IMR-90 (cell line): ENCODE measurements at places on chromosomes 6 and 20. TPM values are rescaled to one million over a fixed set of nuclear protein-coding genes. Genes with fewer than 3 reads are reported as not detected.

DNA sequence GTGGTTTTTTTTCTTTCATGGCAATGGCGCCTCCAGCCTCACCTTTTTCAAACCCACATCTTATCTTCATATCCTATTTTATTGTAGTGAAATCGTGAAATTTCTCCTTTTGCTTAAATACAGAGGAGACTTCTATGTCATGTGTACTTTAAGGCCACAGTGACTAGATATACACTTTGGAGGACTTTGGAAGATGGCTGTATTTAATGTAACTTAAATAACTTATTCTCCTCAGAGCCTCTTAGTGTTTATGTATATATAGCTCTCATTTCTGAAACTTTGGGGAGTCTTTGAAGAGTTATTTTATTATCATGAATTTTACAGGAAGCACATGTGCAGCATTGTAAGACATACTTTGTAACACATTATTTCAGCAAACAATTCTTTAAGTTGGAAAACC, 968 bp downstream of the LAMA2 start:
- DNase-seq, result no peak

DNA sequence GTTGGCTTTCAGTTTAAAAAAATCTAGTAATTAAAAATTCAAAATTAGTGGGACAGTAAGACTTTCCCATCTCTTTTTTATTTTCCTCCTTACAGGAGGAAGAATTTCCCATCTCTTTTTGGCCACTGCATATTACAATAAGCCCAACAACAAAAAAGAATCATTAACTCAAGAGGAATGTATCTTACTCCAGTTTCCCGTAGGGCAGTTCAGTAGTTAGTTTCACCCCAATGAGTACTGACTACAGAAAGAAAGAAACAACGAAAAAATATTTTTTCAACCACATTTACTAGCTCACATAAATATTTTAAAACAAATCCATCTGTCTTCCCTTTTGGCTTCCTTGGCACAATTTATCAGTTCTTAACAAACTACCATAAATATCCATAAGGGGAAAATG, 14.9 kb upstream of the BLOC1S5 start:
- no peak for DNase-seq

DNA sequence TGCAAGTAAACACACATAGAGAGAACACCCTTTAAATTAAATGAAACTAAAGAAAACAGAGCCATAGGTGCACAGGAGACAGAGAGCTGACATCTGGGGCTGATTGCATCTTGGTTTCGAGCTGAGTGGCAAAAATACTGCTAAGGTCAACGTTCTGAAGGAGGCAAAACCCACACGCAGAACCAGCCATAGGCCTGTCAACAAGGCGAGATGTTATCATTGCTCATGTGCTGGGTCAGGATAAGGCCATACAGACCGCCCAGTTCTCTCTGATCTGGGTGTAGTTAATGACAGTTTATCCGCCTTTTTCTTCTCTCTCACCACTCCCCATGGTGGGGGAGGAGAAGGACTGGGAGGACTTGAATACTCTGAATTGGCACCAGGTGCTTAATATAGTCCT, 4.5 kb upstream of the FAM110A start:
- no peak for DNase-seq

GRCh38 chr6:18392346-18392877, 5.3 kb downstream of the RNF144B start:
- no peak for DNase-seq

- no peak for DNase-seq
Observed at GRCh38 chr6:141726248-141726647, 406.5 kb upstream of the GJE1 start.

DNA sequence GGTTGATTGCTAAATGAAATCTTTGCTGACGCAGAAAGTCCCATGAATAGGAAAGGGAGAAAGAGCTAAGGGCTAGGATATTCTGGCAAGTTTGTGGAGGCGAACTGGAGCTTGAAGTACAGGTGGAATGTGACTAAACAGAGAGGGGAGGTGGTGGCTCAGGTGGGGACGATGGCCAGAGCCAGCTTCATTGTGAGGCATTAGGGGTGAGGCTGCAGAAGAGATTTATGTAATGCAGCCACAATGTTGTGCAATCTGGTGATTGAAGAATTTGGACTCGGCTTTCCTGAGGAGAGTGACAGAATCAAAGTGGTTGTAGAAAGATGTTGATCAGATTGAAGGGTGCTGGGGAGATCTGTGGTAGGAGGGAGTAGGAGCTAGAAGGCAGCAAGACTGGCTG, 42.9 kb upstream of the SPACA1 start:
- no peak for DNase-seq

DNA sequence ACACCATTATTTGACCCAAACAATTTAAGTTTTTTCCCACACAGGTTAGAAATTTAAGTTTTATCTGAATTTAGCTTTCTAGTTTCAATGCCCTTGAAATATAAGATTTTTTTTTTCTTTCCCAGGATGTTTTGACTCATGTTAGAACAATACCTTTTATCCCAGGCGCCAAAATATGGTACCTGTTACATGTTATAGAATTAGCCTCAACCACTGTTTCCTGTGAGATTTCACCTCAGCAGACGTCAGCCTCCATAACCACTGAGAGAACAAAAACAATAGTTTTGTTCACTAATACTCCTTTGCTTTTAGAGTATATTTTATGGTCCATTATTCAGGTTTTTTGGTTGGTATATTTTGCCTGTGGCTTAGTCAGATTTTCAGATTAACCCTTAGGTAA, 302.9 kb downstream of the CDKAL1 start:
- no peak for DNase-seq

DNA sequence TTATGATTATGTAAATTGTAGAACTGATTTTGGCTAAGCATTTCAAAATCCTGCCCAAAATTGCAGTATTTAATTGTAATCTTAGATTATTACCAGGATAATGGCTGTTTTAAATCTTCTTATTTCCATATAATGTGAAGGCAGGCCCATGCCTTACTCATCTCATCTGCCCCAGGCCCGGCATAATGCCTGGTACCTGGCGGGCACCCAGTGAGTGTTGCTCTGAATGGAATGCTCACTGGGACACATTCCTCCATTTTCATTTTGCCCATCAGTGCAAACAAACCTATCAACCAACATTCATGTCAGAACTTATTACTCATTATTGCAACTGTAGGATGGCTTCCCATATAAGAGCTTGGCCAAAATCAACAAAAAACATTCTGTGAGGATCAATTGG, 22.8 kb downstream of the SAMD5 start:
- DNase-seq, result no peak

DNA sequence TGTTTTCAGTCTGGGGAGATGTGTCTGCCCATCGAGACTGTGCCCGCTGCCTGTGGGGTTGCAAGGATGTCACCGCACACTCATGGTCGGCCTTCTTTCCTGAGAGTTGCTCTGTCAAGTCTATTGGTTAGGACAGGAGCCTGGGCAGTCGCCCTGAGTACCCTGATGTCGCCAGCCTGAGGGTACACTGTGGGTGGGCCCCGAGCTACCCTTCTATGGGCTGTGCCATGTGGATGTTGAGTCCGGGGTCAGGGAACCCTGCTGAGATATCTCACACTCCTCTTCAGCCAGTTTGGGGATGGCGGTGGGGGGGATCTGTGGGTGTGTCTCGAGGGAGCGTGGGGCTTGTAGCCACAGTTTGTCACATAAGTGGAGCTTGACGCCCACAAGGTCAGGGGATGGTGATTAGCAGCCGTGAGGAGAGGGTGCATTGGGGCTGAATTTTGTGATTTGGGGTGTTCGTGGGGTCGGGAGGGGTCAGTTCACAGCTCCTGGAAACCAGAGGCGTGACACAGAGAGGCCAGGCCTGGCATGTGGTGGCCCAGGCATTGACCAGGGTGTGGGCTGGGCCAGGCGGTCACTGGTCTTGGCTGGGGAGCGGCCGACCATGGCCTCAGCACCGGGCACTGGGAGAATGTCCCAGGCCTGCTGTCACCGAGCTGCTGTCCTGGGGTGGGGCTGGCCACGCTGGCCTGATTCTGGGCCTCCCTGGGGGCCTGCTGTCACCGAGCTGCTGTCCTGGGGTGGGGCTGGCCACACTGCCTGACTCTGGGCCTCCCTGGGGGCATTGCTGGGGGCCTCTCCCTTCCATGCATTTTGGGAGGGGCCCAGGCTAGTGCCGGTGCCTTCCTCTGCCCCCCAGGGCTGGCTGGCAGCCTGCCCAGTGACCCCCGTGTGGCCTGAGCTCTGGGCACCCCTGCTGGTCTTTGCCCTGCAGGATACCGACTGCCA, 1.6 kb upstream of the NPBWR2 start:
- DNase-seq, result no peak

- DNase-seq, result no peak
Observed at GRCh38 chr6:32609391-32609730, 19.7 kb upstream of the HLA-DRB1 start.

DNA sequence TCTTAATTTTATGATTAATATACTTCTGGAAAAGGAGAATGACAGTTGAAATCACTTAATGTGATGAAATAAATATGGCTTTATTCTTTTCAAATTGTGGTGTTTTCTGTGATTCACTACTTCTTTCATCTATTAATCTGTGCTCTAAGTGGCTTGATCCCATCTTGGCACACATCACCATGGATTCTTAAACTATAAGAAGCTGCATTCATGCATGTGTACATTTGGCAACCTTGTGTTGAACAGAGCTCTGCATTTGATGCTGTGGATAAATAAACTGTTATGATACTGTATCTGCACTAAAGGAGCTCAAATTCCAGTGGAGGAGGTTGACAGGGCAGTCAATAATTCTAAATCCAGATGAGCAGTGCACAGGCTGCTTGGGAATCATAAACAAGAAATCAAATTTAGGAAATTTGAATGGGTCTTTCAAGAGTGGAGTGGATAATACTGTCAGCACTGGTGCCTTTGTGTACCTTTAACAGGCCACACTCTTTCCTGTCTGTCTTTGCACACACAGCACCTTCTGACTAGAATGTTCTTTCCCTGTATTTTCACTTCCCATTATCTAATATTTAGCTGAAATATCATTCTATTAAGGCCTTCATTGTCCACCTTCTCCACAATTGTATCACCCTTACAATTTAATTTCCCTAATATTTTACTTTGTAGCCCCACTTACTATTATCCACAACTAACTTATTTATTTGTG, 252.9 kb downstream of the GRM1 start:
- no peak for DNase-seq

GRCh38 chr6:107218142-107218541, 102.8 kb upstream of the BEND3 start:
- no peak for DNase-seq

DNA sequence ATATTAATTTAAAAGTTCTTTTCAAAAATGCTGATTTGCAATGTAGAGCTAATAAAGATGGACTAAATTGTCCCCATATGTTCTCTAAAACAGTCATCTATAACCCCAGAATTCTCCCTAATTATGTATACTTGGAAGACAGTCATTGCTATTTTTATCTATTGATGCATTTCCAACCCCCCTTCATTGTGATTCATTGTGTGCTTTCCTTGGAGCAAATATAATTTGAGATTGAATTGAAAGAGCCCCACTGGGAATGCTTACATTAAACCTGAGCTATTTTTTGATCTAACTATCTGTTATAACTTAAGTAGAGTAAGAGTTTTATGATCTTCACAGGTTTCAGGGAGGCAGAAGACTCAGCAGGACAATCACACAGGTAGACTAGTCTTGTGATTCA, 73.7 kb upstream of the PTCHD4 start:
- DNase-seq, result no peak

- DNase-seq, result peak; percentile 83
Observed at GRCh38 chr6:12296255-12296573, 6.1 kb downstream of the EDN1 start.

- DNase-seq, result peak; percentile 41
Observed at GRCh38 chr20:35181731-35182130, 9.9 kb downstream of the PROCR start.

DNA sequence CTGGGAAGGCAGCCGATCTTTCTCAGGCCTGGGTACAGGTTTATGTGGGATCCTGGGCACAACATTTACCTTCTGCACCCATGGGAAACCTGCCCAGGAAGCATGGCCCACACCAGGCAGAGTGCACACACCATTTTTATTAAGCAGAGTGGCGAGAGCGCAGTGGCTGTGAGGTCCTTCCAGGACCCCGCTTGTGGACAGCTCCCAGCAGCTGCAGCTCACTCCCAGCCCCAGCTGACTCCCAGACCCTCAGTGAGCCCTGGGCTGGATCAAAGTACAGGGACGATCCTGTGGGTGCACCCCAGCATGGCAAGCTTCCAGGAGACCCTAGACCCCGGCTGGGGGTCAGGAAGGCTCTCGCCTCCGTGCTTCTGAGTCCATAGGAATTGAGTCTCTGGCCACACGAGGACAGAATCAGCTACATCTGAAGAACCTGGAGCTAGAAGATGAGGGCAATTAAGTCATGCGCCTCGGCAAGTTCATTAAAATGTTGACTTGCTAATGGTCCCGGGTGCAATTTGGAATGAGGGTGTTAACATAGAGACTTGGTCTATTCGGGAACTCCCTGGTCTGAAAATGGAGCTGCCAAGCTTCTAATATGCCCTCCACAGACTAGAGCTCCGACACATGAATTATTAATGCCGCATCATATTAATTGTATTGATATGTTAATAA, 65.4 kb upstream of the SLCO4A1 start:
- DNase-seq, result peak; percentile 16

DNA sequence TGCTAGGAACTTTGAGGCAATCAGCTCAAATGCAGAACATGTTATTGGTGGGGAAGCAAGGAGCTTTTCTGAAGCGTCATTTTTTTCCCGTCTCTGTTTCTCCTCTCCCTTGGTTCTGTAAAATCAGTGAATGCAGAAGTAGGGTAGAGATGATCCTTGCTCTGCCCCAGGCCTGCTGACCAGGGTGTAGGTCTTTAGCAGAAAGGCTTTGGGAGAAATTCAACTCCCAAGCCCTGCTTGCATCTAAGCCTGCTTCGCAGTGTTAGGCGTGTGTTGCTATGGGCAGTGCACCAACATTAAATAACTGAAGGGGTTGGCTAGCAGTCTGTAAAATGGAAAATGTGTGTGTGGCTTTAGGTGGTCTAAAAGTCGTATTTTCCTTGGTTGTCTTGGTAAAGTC, 45.9 kb downstream of the SASH1 start:
- no peak for DNase-seq

- peak; percentile 81 for DNase-seq
Observed at GRCh38 chr6:129635396-129636130, 74.4 kb downstream of the ARHGAP18 start.

ZKSCAN3 gene
- 4.4 and 4.8 TPM in 2 replicates for total RNA-seq

BTNL2 gene
- total RNA-seq, result not detected in 2 replicates

LY6G6F gene
- not detected in 2 replicates for total RNA-seq

EYA2 gene
- 2.3 and 2.5 TPM in 2 replicates for total RNA-seq

SLC24A3 gene
- not detected in 2 replicates for total RNA-seq

SIRPD gene
- not detected in 2 replicates for total RNA-seq
